ENCODE measurements at places on chromosomes 2 and 18. TPM values are rescaled to one million over a fixed set of nuclear protein-coding genes. Genes with fewer than 3 reads are reported as not detected.

GRCh38 chr2:174012347-174013314, 47.5 kb upstream of the SP3 start:
- H3K27me3 ChIP-seq = peaks cover 12% of the 10 kb centered on the region
- peaks cover 26% of the 10 kb centered on the region for H3K4me1 ChIP-seq
- H3K4me3 ChIP-seq = peak overlapping the region; percentile 59
- H3K36me3 ChIP-seq = no peaks in the 10 kb centered on the region
- peak overlapping the region; percentile 80 for H3K27ac ChIP-seq

DNA sequence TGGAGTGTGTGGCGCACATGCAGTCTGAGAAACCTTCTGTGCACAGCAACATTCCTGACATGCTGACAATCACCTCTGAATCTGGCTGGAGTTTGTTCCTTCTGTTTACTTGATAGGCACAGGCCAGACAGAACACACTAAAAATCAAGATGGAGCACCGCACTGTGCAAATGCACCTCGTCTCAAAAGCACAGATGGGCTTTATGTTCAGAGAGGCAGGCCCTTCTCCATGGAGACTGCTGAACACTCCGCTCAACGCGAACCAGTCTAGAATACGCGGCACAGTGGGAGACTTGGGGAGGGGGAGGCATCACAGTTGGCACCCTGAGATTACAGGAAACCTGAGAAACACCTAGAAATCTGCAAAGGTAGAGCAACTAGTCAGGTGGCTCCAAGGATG, 58.4 kb upstream of the DNMT3A start:
- DNase-seq = no peak
- H3K4me1 ChIP-seq = peaks cover 6% of the 10 kb centered on the region
- H3K4me3 ChIP-seq = no peak overlapping the region
- H3K27me3 ChIP-seq = no peaks in the 10 kb centered on the region
- H3K36me3 ChIP-seq = no peaks in the 10 kb centered on the region
- no peak overlapping the region for H3K27ac ChIP-seq

DNA sequence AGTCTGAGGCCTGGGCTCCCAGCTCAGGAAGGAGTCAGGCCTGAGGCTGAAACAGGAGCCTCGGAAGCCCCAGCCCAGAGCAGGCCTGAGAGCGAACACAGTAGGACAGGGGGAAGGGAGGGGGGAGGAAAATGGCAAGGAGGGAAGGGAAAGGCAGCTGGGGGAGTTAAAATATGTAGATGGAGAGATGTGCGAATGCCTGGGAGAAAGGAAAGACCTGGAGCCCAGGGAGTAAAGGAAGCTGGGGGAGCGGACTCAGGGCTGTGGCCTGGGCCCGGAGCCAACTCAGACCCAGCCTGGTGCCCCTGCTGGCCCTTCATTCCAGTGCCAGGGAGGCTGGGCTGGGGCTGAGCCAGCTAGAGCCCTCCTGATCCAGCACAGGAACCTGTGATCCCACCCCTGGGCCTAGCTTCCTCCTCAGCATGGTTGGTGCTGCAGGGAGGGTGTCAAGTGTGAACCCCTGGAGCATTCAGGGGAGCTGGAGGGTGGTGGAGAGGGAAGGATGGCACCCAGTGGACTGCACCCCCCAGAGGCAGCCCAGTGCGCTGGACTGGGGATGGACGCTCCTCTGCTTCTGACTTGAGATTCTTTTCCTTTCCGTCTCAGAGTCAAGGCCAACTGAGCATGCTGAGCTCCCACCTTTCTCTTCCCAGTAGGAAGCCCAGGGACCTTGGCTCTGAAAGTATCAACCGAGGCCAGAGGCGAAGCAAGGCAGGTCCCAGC, 46.3 kb downstream of the EMX1 start:
- H3K4me1 ChIP-seq = peaks cover 26% of the 10 kb centered on the region
- no peaks in the 10 kb centered on the region for H3K27me3 ChIP-seq
- peak overlapping the region; percentile 81 for H3K27ac ChIP-seq
- no peaks in the 10 kb centered on the region for H3K36me3 ChIP-seq
- peak; percentile 95 for DNase-seq

- H3K27me3 ChIP-seq = no peaks in the 10 kb centered on the region
- H3K4me1 ChIP-seq = peaks cover 35% of the 10 kb centered on the region
- no peaks in the 10 kb centered on the region for H3K36me3 ChIP-seq
- DNase-seq = peak; percentile 95
- H3K4me3 ChIP-seq = peak overlapping the region; percentile 79
These were observed 27.1 kb upstream of the PTMA start for GRCh38 chr2:231680992-231681852.

GCG gene
- total RNA-seq = not detected

MEP1B gene
- total RNA-seq = not detected

DNA sequence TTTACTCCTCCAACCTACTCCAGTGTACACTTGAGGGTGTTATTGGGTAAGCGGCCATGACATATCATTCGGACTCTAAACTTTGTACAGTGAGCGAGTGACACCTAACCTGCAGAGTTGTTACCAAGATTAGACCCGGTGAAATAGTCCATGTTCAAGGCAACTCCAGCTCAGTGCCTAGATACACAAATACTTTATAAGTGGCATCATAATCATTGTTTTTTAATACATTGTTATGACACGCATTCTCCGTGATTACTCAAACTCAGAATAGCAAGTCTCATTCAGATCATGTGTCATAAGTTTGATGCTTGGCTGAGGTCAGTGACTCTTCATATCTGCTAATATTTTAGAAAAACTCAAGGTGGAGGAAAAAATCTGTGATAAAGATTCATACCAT, 597.8 kb downstream of the DCC start:
- H3K36me3 ChIP-seq = no peaks in the 10 kb centered on the region
- H3K27ac ChIP-seq = no peak overlapping the region
- no peak for DNase-seq
- H3K4me3 ChIP-seq = no peak overlapping the region

- no peaks in the 10 kb centered on the region for H3K27me3 ChIP-seq
- H3K36me3 ChIP-seq = no peaks in the 10 kb centered on the region
- no peaks in the 10 kb centered on the region for H3K4me1 ChIP-seq
- no peak overlapping the region for H3K27ac ChIP-seq
These were observed 11.4 kb upstream of the UXS1 start for GRCh38 chr2:106205488-106205887.

GRCh38 chr18:78080761-78081160, 831.1 kb downstream of the GALR1 start:
- no peaks in the 10 kb centered on the region for H3K27me3 ChIP-seq
- H3K27ac ChIP-seq = no peak overlapping the region
- H3K4me1 ChIP-seq = no peaks in the 10 kb centered on the region
- H3K4me3 ChIP-seq = no peak overlapping the region
- no peaks in the 10 kb centered on the region for H3K36me3 ChIP-seq

GRCh38 chr2:215454519-215455246, 18.8 kb upstream of the FN1 start:
- no peaks in the 10 kb centered on the region for H3K27me3 ChIP-seq
- peak; percentile 62 for DNase-seq
- H3K4me3 ChIP-seq = no peak overlapping the region
- H3K4me1 ChIP-seq = peaks cover 5% of the 10 kb centered on the region

DNA sequence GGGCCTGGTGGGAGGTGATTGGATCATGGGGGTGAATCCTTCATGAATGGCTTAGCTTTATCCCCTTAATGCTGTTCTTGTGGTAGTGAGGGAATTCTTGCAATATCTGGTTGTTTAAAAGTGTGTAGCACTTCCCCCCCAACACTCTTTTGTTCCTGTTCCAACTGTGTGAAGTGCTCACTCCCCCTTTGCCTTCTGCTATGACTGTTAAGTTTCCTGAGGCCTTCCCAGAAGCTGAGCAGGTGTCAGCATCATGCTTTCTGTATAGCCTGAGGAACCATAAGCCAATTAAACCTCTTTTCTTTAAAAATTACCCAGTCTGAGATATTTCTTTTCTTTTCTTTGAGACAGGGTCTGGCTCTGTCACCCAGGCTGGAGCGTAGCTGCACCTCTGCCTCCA, 139.4 kb downstream of the RNF152 start:
- no peak overlapping the region for H3K27ac ChIP-seq
- H3K4me1 ChIP-seq = peaks cover 6% of the 10 kb centered on the region
- no peaks in the 10 kb centered on the region for H3K36me3 ChIP-seq
- DNase-seq = no peak

DNA sequence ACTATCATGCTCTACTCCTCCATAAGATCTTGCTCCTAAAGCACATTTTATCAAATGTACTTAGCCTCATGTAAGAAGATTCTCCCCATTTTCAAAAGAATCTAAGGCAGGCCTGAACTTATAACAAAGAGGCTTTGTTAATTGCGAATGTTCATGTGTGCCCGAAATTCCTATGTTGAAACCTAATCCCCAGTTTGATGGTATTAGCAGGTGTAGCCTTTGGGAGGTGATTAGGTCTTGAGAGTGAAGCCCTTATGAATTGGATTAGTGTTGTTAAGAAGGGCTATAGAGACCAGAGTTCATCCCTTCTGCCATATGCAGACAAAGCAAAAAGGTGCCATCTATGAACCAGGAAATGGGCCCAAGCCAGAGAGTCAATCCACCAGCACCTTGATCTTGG, 234.5 kb downstream of the PAX3 start:
- H3K4me3 ChIP-seq = no peak overlapping the region
- H3K27me3 ChIP-seq = peaks cover 8% of the 10 kb centered on the region
- no peaks in the 10 kb centered on the region for H3K36me3 ChIP-seq
- H3K4me1 ChIP-seq = no peaks in the 10 kb centered on the region

- H3K4me3 ChIP-seq = no peak overlapping the region
- peaks cover 10% of the 10 kb centered on the region for H3K36me3 ChIP-seq
- H3K27me3 ChIP-seq = no peaks in the 10 kb centered on the region
- H3K4me1 ChIP-seq = peaks cover 10% of the 10 kb centered on the region
- peak overlapping the region; percentile 64 for H3K27ac ChIP-seq
These were observed 64.8 kb downstream of the COX7A2L start for GRCh38 chr2:42296226-42296625.

DNA sequence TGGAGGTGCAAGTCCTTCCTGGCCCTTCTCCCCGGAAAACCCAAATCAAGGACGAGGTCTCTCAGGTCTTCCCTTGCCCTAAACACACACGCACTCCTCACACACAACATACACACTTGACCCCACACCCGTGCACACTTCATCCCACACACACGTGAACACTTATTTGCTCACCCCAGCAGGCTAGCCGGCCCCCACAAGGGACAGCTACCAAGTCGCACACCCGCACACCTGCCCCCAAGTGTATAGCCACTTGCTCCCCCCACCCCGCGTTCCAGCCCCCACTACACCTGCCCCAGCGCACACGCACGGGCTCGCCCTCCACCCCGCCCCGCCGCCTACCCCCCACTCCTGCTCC, 359 bp downstream of the TGFBRAP1 start:
- DNase-seq = no peak
- H3K4me1 ChIP-seq = peaks cover 12% of the 10 kb centered on the region
- H3K36me3 ChIP-seq = no peaks in the 10 kb centered on the region
- H3K27me3 ChIP-seq = peaks cover 14% of the 10 kb centered on the region

GRHL1 gene
- 2.5 TPM for total RNA-seq

SERPINB10 gene
- not detected for total RNA-seq

RTKN gene
- 50.0 TPM for total RNA-seq

UGT1A8 gene
- not detected for total RNA-seq

HOXD12 gene
- total RNA-seq = not detected

- peak; percentile 57 for DNase-seq
- no peak overlapping the region for H3K27ac ChIP-seq
- no peak overlapping the region for H3K4me3 ChIP-seq
- H3K27me3 ChIP-seq = no peaks in the 10 kb centered on the region
These were observed 12.4 kb upstream of the CCDC88A start for GRCh38 chr2:55431982-55432627.

- H3K27me3 ChIP-seq = no peaks in the 10 kb centered on the region
- H3K27ac ChIP-seq = no peak overlapping the region
- H3K36me3 ChIP-seq = no peaks in the 10 kb centered on the region
- H3K4me1 ChIP-seq = peaks cover 9% of the 10 kb centered on the region
- H3K4me3 ChIP-seq = no peak overlapping the region
These were observed 195.2 kb downstream of the SLC8A1 start for GRCh38 chr2:40256649-40257048.

CHRND gene
- not detected for total RNA-seq

DNA sequence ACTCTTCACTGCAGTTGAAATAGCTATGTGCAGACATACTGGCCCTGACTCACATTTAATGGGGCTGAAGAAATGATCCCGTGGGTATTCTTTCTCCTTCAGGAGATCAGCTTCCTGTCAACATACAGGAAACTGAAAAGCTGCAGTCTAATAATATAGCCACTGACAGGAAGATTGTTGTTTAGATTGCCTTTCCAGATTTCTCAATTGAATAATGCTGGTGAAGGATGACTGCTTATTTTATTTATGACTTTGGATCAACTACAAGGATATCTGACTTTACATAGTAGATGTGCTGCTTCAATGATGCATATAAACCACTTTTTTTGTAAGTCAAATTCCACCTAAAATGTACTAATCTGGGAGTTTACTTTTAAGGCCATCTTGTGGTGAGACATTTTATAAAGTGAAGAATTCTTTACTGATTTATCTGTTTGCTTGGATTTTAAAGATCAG, 93.4 kb upstream of the MAP4K3 start:
- no peak overlapping the region for H3K27ac ChIP-seq
- H3K27me3 ChIP-seq = no peaks in the 10 kb centered on the region
- peaks cover 22% of the 10 kb centered on the region for H3K4me1 ChIP-seq
- H3K4me3 ChIP-seq = no peak overlapping the region
- DNase-seq = no peak
- no peaks in the 10 kb centered on the region for H3K36me3 ChIP-seq

DNA sequence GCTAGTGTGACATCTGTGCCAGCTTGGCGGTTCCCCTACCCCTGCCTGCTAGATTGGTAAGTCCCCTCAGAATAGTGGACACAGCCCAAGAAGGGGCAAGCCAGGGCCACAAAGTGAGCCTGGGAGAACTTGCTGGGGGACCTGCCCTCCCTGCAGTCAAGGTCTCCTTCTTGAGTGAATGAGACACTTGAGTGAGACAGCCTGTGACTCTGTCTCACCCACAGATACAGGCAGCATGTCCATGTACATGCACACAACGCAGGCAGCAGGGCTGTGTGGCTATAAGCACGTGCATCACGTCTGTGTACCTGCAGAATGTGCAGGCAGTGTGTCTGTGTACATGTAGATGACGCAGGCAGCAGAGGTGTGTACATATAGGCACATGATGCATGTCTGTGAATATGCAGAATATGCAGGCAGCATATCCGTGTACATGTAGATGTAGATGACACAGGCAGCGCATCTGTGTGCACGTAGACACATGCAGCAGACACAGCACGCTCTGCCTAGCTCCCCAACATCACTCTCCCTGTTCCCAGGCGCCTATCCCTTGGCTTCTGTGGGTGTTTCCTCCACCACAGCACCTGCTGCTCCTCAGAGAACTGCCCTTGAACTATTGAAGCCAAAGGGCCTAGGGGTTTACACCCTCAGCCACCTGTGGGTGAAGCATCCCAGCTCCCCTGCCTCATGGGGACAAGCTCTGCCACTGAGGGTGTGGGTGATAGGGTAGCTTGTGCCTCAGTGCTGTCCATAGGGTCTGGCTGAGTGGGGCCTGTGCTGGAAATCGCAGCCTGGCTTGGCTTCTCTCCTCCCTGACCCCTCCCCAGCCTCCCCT, 147.2 kb upstream of the TWIST2 start:
- DNase-seq = no peak
- no peak overlapping the region for H3K27ac ChIP-seq
- no peaks in the 10 kb centered on the region for H3K27me3 ChIP-seq
- H3K4me1 ChIP-seq = no peaks in the 10 kb centered on the region

Measured in GM23338 (cell line).